ENCODE measurements at places on chromosomes 6 and 20.

DNA sequence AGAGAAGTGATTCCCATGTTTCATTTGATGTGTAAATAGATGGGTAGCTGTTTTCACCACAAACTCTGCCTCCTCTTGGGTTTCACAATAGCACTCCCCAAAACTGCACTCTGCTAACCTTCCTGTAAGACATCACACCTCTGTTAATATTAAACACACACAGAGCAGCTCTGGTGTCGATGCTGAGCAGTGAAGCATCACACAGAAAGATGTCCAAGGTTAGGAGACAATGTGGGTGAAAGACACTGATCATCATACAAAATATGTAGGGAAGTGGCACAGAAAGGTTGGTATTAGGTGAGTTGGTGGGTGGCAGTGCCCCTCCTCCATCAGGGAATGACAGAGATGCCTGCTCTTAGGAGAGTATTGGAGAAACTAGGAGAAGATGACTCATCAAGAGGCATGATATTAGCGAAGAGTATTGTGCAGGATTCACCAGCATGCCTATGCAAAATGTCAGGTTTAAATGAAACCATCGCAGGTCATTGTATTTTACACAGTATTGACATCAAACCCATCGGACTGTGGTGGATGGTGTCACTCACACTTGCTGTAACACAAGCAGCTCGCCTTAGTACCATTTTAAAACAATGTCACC, 199.7 kb downstream of the TBXT start:
- no peak for DNase-seq

- peak; percentile 39 for DNase-seq
Observed at GRCh38 chr20:49979030-49979832, 3.5 kb upstream of the SNAI1 start.

DNA sequence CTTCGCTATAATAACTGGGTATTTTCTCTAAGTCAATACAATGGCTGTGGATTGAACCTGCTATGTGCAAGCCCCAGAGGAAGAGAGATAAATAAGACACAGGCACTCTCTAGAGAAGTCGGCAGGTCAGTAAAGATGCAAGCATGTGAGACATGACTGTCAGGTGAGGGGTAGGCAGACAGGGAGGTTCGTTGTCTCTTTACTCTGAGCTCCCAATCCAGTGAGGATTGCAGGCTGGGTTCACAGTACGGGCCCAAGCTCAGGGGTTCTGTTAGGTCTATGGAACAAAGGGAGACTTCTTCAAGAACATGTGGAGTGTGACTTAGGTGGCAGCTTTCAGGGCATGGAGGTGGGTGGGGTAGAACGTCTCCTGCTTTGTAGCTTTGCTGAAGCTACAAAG, 147.2 kb downstream of the PCSK2 start:
- no peak for DNase-seq

- DNase-seq, result no peak
Observed at GRCh38 chr6:27352850-27353249, 35.7 kb upstream of the ZNF391 start.

DNA sequence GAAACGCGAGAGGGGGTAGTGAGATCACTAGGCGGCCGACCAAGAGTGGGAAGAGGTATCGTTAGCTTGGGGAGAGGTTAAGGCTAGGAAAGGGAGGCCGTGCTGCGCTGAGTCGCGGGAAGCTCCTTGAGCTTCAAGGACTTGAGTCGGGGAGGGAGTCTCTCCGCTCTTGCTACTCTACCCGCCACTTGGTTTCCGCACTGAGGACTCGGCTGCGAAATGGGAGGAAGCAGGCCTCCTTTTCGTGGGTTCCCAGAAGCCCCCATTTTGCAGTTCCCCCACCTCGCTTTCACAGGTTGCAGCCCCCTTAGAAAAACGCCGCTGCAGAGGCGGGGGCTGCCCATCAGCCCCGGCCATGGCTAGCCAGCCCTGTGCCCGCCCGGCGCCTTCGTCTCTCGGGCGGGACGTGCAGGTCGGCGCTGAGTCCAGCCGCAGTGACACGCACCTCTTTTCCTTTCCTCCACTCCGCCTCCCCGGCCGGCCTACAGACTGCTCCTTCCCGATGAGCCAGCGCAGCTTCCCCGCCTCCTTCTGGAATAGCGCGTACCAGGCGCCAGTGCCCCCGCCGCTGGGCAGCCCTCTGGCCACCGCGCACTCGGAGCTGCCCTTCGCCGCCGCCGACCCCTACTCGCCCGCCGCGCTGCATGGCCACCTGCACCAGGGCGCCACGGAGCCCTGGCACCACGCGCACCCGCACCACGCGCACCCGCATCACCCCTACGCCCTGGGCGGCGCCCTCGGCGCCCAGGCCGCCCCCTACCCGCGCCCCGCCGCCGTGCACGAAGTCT, 4.9 kb downstream of the VGLL2 start:
- DNase-seq, result no peak

GRCh38 chr6:111949546-111949945, 76.3 kb upstream of the FYN start:
- no peak for DNase-seq

All from fibroblast of skin of scalp (primary cell).